Cardiac muscle cell (in vitro differentiated cells and primary cell): ENCODE measurements at places on chromosomes 4 and X.
A peak's percentile ranks its signal among the peaks of the same experiment; 100 is the strongest.

GRCh38 chrX:41382714-41383645, 49.0 kb downstream of the DDX3X start:
- no peak for DNase-seq

DNA sequence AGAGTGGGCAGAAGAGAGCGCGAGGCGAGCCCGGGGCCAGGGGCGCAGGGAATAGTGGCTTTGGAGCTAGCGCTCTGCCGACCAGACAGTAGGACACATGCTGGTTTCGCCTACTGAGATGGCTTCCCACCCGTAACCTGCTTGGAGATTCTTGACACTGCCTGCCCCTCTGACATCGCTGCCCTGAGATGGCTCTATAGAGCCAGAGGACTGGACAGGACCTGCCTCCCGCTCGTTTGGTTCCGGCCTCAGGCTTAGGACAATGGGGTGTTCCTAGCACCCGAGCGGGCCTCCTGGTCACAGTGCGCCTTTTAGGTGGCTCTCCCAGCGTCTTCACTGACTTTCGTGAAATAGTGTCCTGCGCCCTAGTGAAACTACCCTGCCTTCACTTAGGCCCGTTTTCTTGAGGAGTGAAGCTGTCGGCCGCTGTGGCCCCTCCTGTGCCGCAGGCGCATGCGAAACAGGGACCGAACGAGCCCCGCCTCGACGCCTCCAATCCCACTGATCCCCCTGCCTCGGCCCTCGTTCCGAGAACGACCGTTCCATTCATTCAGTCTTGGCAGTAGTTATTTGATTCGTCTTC, 608 bp downstream of the TAF1 start:
- peak; percentile 13 for DNase-seq

DNA sequence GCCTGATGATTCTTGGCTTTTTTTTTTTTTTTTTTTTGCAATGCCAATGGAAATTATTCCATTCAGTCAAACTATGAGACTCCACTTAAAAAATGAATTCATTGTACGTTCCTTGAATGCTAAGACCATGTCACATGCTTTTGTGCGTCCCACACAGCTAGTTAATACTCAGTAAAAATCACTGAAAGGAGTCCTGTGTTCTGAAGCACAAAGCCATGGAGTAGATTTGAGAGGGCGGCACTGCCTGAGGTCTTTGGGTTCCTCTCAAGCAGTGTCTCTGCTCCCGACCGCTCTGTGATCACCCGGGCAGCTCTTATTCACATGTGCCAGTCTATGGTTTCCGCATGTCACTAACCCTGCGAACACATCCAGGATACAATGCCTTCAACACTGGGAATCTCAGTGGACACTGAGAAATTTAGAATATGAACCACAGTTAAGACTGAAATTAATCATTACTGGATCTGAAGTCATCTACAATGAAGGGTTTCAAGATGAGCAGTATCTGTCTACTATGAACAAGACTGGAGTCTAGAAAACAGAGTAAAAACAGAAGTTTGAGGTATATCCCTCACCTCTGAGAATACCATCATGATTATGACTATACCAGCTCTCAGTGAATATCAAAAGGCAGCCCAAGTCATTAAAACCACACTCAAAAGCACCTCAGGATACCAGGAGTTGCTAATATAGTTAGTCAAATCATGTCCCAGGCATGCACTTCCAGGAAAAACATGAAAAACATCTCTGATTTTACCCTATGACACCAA, 193.0 kb downstream of the MGST2 start:
- DNase-seq: no peak

GRCh38 chr4:82043081-82043808, 330.5 kb downstream of the HNRNPD start:
- DNase-seq: peak; percentile 5

- DNase-seq: no peak
These were observed 21.4 kb downstream of the USO1 start for GRCh38 chr4:75745721-75746199.

- no peak for DNase-seq
These were observed 58.5 kb downstream of the ALPK1 start for GRCh38 chr4:112355662-112356061.

DNA sequence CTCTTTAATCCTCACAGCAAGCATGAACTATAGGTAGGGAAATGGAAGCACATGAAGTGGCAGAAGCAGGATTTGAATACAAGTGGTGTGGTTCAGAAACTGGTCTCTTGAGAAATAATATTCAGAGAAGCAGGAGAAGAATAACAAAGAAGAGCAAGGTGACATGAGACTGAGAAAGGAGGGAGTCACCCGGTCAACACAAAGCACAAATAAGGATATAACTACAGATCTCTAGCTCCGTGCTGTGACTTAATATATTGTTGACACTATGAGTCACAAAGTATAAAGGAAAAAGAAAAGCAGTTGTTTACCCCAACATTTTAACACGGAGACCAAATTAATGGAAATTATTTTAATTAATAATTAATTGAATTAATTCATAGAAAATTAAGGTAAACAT, 204.5 kb downstream of the CPE start:
- no peak for DNase-seq

DNA sequence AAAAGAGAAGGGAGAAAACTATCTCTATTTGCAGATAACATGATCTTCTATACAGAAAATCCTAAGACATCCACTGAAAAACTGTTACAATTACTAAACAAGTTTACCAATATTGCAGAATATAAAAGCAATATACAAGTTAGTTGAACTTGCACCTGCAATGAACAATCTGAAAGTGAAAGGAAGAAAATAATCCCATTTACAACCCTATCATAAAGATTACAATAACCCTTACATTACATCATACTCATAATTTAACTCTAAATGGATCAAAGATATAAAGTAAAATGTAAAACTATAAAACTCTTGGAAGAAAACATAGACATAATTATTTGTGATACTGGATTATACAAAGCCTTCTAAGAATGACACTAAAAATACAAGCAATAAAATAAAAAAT, 77.2 kb downstream of the GSTCD start:
- no peak for DNase-seq

DNA sequence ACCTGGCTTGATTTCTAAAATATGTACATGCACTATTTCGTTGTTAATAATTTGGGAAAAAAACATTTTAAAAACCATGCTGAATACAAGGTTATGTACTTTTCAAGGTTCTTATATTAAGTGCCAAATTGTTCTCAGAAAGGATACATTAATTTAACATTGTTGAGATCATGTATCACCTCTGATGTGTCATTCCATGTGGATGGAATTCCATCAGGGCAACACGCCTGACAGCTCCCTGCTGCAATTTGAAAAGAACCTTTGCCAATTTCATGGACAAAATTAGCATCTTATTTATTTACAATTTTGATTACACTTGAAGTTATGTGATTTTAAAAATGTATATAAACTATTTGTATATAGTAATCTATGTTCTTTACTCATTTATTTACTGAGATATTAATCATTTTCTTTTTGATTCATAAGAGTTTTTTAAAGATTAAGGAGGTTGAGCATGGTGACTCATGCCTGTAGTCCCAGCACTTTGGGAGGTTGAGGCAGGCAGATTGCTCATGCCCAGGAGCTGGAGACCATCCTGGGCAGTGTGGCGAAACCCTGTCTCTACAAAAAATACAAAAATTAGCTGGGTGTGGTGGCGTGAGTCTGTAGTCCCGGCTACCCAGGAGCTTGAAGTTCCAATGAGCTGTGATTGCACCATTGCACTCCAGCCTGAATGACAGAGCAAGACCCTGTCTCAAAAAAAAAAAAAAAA, 142.8 kb downstream of the ENPP6 start:
- no peak for DNase-seq

DNA sequence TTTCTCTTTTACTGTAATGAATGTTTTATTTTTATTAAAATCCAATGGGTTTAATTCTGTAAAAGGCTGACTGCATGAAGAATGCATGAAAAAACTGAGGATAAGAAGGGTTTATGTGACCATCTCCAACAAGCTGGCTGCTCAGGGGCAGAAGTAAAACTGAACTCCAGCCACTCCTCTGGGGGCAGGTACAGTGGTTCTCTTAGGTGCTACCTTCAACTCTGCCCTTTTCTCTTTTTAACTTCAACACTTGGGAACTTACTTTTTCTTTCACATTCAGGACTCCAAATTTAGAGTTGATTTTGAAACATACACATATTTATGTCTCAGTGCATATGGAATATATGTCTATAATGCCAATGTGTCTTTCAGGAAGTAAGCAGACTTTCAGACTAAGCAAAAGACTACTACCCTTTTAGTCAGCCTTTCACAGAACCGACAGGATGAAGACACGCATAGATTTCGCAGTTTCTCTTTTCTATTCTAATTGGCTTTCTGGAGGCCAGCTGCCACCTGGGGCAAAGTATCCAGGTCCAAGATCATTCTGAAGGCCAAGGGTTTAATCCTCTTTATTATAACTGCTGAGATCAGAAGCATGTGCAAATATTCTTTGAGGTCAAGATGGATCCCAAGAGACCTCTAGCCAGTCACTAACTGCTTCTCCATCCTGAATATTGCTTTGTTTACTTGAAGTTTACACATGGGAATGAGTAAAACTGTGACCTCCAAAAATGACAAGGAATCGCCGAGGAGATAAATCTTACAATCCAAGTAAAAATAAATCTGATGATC, 30.7 kb downstream of the HS3ST1 start:
- no peak for DNase-seq

GRCh38 chrX:105837232-105837631, 14.9 kb downstream of the NRK start:
- DNase-seq: peak; percentile 91

DNA sequence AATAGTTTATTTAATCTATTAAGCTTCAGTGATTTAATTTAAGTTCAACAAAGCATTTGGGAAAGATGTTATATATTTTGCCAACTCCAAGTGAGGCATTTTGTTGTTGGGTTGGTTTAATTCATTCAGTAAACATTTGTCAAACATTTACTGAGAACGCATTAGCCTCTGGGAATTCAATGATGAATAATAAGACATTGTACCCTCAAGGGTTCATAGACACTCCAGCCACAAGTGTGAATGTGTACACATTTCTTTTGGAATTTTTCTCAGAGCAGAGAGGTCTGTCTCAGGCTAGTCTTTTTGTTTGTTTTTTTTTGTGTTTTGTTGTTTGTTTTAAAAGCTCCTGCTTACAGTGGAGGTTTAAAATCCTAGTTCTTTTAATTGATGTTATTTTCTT, 203.9 kb downstream of the SOWAHB start:
- DNase-seq: no peak

DNA sequence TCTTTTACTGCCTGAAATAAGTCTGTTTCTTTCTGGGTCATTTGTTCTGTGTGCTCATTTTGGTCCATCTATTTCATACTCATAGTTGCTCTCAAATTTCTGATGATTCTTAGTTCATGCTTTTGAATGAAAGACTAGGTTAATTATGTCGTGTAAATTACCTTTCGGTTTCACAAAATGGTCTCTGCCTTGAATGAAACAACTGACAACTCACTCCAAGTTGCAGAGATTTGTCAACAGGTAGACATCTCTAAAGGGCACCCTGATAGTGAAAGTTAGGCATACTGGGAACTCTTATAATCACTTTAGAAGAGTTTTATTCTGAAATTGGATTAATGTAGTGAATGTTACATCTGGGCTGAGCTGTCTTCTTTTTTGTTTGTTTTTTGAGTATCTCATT, 726.9 kb downstream of the PDHA2 start:
- no peak for DNase-seq

DNA sequence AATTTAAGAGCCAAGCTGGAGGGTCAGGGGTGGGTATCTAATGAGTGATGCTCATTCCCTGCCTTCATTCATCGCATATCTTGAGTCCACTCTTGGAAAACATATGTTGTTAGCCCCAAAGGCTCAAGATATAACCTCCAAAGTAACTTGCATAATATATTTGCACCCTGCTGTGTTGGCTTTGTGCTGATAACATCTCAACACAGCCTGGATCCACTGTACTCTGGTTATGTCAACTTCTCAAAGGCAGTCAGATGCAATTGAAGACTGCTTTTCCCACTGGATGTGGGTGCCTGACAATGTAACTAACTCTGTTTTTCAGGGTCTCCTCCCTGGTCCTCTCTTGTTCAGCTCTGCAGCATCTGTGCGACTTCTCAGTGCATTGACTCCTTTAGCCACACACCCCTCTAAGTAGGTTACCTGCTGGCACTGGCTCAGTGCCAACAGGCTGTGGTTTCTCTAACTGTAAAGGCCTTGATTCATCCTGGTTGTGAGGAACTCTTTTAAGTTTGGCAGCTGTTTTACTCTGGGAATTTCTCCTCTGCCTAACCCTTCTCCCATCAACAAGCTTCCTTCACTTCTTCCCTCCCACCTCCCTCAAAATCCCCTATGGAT, 28.1 kb downstream of the SLC16A2 start:
- no peak for DNase-seq

GRCh38 chr4:21045119-21045518, 344.9 kb downstream of the PACRGL start:
- no peak for DNase-seq

GRCh38 chr4:141706445-141706844, 70.1 kb downstream of the IL15 start:
- DNase-seq: no peak

DNA sequence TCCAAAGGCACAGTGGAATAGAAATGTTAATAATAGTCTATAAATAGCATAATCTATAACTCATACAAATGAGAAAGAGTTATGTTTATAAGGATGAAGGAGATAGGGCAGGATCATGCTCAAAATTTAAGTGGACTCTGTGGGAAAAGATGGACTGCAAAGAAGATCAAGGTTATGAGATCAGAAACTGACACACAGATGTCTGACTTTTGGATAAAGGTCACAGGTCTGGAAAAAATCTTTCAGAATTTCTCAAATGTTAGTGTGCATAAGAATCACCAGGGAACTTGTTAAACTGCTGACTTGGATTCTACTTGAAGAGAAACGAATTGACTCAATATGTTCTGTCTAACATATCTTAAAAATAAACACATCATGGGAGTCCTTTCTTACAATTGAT, 104.1 kb downstream of the FSTL5 start:
- no peak for DNase-seq

GRCh38 chr4:172348426-172348825, 535.2 kb downstream of the GALNTL6 start:
- DNase-seq: no peak

GRCh38 chr4:84484236-84484635, 14.9 kb downstream of the NKX6-1 start:
- no peak for DNase-seq

DNA sequence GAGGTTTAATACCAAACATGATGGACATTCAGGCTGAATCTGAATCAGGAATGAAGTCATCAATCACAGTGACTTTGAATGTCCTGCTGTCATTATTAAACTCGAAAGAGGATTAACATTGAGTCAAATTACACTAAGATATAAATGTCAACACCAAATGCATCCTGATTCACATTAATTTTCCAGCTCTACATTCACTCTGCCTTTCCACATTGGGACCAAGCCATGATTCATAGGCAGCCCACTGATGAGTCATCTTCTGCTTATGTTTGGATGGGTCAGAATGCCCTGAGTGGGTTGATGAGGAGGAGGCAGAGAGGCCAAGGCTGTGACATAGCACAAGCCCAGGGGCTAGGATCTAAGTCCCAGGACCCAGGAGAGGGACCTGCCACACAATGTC, 247.6 kb upstream of the RPS6KA3 start:
- no peak for DNase-seq

DNA sequence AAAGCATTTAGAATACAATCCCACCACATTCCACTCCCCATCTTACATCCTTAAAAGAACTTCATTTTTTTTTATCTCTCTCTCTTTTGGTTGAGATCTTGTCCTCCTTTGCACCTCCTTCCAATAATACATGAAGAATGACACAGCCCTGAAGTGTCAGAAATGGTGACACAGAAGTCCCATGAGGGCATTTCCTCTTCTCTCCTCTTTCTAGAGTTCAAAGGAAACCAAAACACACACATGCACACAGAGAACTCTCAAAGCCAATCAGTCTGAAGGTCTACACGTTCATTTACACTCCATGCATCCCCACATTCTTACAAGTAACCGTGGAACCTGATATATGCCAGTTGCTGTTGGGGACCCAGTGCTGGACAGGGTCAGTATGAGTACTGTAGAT, 450.7 kb downstream of the HNRNPD start:
- DNase-seq: no peak
